Foreskin keratinocyte (primary cell): ENCODE measurements at places on chromosomes 11 and 22.

DNA sequence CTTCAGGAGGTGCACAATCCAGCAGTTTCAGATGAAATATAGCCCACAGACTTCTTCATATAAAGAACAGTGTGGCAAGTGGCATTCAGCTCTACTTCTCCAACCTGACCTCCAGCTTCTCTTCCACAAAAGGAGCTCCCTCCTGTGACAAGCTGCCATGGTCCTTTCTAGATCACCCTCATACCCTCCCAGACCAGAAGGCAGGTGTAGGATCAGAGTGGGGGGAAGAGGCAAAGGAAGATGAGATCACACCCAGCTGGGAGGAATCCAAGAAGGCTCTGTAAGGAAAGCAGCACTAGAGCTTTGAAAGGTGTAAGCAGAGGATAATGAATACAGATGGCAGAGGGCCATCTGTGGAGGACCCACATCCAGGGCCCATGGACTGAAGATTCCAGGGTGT is 7.6 kb downstream of the CLPB start:
- no peak for DNase-seq

DNA sequence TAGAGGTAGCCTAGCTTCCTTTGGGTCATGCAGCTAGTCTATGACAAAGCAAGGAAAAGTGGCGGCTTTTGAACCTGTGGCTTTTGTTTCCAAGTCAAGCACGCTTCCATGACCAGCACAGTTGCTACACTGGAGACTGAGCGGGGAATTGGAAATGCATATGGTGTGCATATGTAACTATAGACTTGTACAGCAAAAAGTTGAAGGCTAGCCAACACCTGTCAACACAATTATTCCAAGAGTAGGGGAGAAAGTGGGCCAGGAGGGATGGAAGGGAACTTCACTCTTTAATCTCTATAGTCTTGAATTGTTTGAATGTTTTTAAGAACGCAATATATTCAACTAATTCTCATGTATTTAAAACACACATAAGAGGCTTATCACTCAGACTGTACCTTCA is 218.5 kb upstream of the CADM1 start:
- no peak for DNase-seq

- no peak for DNase-seq
These were observed 7.6 kb downstream of the BCO2 start for GRCh38 chr11:112182867-112183266.

DNA sequence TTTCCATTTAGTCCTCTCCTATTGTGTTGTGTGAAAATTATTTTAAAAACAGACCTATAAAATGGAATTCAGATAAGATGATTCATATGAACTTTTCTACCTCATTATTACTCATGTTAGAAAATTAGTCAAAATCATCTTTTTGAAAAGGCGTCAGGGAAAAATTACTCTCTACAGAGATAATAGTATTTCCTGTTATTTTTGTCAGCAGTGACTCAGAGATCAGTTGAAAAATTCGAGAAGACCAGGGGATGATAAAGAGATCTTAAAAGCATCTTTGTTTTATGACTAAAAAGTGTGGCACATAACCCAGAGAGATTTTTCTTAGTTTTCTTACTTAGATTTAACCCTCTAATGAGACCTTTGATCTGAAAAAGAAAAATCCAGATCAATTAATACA is 157.9 kb upstream of the CARD18 start:
- DNase-seq: peak; percentile 50

DNA sequence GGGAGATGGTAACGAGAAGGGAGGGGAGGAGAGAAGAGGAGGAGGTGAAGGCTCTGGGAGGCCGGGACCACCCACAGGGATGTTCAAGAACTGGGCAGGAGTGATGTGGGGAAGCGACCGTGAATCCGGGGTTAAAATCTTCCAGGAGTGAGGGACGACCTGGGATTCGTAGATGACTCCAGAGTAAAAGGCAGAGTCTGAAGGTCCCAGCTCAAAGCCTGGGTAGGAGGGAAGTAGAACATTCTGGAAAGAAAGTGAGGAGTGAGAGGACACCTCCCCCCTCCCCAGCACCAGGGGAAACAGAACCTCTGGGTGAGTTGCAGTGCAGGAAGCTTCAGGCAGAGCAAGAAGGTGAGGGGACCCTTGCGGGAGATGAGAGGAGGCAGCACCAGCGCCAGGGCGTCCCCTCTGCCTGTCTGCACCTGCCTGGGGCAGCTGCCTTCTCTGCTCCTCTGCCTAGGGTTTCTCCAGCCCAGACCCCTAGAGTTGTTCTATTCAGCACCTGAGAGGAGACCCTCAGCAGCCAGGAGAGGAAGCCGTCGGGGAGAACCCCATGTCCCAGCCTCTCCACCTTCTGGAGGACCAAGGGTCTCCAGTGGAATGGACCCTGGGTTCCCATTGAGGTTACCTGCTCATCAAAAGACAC is 49.7 kb downstream of the LINC01488 start:
- no peak for DNase-seq

DNA sequence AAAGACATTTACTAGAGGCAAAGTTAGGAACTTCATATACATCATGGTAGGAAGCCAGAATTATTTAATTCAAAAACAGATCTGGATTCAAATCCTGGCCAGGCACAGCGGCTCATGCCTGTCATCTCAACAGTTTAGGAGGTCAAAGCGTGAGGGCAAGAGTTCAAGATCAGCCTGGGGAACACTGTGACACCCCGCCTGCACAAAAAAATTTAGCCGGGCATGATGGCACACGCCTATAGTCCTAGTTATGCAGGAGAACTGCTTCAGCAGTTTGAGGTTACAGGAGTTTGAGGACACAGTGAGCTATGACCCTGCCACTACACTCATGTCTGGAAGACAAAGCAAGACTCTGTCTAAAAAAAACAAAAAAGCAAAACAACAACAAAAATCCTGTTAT is 8.9 kb downstream of the MRTFA start:
- peak; percentile 51 for DNase-seq
